ENCODE measurements at places on chromosomes 7 and 10. TPM values are rescaled to one million over a fixed set of nuclear protein-coding genes. Genes with fewer than 3 reads are reported as not detected.

- H3K27ac ChIP-seq, result no peak overlapping the region
- H3K4me3 ChIP-seq, result no peak overlapping the region
- no peaks in the 10 kb centered on the region for H3K36me3 ChIP-seq
- no peaks in the 10 kb centered on the region for H3K27me3 ChIP-seq
These were observed 22.1 kb upstream of the UMAD1 start for GRCh38 chr7:7618410-7618809.

CALHM1 gene
- total RNA-seq, result 0.93 TPM

DNA sequence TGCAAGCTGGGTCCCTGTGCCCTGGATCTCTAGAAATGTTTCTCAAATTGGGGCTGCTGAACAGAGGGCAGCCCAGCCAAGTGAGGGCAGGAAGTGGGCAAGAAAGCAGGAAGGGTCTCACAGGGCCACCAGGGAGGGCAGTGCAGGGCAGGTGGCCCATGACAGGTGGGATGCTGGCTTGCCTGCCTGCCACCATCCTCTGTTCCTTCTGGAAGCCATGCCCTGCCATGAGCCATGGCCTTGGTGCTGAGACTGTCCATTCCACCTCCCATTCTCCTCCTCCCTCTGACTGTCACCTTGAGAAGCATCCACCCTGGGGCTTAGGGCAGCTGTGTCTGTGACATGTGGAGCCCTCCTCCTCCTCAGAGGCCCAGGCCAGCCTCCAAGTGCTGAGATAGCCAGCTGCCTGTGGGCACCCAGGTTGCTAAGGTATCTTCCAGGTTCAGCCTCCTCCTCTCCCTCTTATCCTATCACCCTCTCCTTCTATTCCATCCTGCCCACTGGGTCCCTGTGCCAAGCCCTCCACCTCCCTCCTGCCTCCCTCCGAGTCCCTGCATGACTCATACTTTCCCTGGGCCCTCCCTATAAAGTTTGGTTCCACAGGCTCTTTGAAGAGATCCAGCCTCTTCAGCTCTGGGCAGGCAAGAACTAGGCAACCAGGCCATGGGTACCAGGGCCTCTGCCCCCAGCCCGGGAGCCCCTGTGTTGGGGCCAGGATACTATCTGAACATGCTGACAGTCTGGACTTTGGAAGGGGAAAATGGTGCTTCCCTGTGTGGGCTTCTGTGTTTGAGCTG lies 1.3 kb downstream of the VSIR start:
- H3K36me3 ChIP-seq, result no peaks in the 10 kb centered on the region
- peaks cover 12% of the 10 kb centered on the region for H3K27me3 ChIP-seq
- no peak overlapping the region for H3K27ac ChIP-seq
- no peaks in the 10 kb centered on the region for H3K4me1 ChIP-seq
- no peak overlapping the region for H3K4me3 ChIP-seq

- H3K27me3 ChIP-seq, result no peaks in the 10 kb centered on the region
- DNase-seq, result no peak
- H3K4me3 ChIP-seq, result no peak overlapping the region
- H3K27ac ChIP-seq, result no peak overlapping the region
These were observed 81.5 kb downstream of the LYZL1 start for GRCh38 chr10:29370097-29371092.

GRCh38 chr7:18896343-18896975 lies 221.0 kb downstream of the TWIST1 start:
- H3K4me1 ChIP-seq, result 0 out of 2 replicates have a peak, but pooled peaks cover 6% of the 10 kb centered on the region
- H3K27ac ChIP-seq, result no peak overlapping the region
- no peaks in the 10 kb centered on the region for H3K27me3 ChIP-seq
- H3K36me3 ChIP-seq, result no peaks in the 10 kb centered on the region
- peak; percentile 47 for DNase-seq

TLX1 gene
- total RNA-seq, result not detected

GRCh38 chr7:99123571-99124033 lies 20.3 kb downstream of the SMURF1 start:
- H3K27me3 ChIP-seq, result no peaks in the 10 kb centered on the region
- DNase-seq, result no peak
- H3K4me1 ChIP-seq, result peaks cover 15% of the 10 kb centered on the region

DNA sequence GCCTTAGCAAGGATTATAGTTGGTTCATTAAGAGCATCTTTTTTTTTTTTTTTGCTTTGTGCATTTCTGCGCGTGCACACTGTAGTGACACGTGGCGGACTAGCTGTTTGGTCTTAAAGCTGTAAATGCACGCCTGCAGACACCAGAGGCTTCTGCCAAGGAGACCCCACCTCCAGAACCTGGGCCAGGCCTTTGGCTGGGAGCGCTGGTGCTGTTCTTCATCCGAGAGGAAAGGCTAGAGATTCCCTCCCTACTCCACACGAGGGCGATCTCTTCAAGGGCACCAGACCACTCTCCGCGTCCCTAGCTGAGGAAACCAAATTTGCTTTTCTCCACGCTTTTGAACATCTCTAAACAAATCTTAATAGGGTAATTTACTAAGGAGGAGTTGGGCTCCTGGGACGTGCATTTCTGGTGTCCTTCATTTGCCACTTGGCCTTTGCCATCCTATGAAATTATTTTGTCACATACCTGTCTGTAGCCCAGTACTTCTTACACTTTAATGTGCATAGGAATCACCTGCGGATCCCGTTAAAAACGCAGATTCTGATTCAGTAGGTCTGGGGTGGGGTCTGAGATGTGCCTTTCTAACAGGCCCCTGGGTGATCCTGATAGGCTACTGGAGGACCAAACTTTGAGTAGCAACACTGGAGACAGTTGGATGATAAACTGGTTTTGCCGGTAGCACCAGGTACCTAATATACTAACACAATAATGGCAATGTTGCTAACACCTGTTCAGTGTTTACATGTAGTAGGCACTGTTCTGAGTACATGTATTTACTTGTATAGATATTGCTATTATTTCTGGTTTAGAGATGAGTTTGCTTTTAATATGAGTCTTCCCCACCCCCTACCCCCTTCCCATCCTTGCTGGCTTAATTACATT lies 1.3 kb upstream of the SLC26A5 start:
- peaks cover 43% of the 10 kb centered on the region for H3K27me3 ChIP-seq
- no peaks in the 10 kb centered on the region for H3K36me3 ChIP-seq
- H3K4me3 ChIP-seq, result peak overlapping the region; percentile 62
- H3K27ac ChIP-seq, result no peak overlapping the region
- peaks cover 18% of the 10 kb centered on the region for H3K4me1 ChIP-seq
- peak; percentile 94 for DNase-seq

DNA sequence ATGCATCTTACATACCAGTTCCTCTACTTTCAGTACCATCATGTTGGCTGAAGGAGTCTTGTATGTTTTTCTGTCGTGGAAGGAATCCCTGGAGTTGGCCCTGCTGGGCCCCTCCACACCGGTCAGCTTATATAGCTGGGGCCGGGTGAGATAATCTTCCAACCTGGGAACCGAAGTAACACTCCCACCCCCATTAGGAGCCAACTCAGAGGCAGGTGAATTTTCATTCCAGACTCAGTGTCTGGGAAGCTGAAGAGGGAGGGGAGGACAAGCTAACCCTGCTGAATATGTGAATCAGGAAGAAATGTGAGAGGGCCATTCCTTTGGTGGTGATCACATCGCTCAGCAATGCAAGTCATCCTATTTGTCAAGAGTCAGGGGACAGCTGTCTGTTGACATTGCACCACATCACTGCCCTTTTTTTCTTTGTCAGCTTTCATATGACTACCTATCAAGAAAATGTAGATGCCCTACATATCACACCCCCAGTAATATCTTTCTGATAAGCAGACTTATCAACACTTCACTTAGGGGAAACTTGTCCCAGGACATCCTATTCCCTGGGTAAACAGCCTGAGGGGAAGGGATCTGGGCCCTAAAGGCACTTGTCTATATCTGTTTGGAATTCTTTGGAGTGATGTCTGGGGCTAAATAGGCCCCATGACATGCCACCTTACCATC lies at the start of gene ANKRD1:
TSS of gene ANKRD1 (minus strand) at position 102 of the 681 bp plus-strand sequence. CDS start at position 42, 60 bp downstream.
- DNase-seq, result peak; percentile 83
- H3K27me3 ChIP-seq, result peaks cover 96% of the 10 kb centered on the region
- H3K27ac ChIP-seq, result no peak within 1 kb of the TSS

PON1 gene
- 1.5 TPM for total RNA-seq

DNA sequence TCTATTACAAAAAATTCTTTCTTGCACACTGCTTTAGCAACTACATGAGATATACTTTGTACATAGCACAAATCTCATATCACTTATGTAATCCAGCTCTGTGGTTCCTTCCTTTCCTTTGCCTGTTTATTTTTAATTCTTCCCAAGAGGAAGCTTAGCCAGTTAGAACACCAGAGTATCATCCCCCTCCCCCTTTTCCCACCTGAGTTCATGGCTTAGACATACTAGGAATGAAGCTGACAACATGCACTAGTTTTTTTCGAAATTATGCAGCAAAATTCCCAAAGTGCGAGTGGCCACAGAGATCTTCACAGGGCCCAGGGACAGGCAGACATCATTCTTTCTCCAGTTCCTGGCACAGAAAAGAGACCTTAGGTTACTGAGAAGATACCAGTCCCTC lies 17.8 kb downstream of the CAV1 start:
- H3K36me3 ChIP-seq, result no peaks in the 10 kb centered on the region
- DNase-seq, result no peak
- no peak overlapping the region for H3K4me3 ChIP-seq
- no peak overlapping the region for H3K27ac ChIP-seq
- H3K27me3 ChIP-seq, result no peaks in the 10 kb centered on the region
- no peaks in the 10 kb centered on the region for H3K4me1 ChIP-seq

DNA sequence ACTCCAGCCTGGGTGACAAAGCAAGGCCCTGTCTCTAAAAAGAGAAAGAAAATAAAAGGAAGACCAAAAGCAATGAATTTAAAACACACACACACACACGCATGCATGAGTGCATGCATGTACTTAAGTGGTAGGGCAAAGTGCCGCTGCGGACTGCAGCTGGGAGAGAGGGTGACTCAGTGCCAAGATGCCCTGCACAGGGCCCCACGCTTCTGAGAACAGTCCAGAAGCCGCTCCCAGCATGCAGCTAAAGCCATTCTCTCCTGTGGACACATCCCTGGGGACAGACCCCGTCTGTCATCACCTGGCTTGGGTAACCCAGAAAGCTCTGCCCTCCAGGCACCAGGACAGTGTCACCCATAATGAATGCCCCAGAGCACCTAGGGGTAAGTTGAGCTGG lies 61.0 kb upstream of the MYL10 start:
- DNase-seq, result no peak
- no peaks in the 10 kb centered on the region for H3K27me3 ChIP-seq
- H3K4me3 ChIP-seq, result no peak overlapping the region
- no peak overlapping the region for H3K27ac ChIP-seq
- no peaks in the 10 kb centered on the region for H3K36me3 ChIP-seq
